ENCODE measurements at places on chromosomes 2 and 18.

GRCh38 chr2:239549711-239550255, 149.0 kb upstream of the HDAC4 start:
- DNase-seq = no peak

GRCh38 chr18:78994977-78995582, 15.5 kb downstream of the SALL3 start:
- DNase-seq = no peak

DNA sequence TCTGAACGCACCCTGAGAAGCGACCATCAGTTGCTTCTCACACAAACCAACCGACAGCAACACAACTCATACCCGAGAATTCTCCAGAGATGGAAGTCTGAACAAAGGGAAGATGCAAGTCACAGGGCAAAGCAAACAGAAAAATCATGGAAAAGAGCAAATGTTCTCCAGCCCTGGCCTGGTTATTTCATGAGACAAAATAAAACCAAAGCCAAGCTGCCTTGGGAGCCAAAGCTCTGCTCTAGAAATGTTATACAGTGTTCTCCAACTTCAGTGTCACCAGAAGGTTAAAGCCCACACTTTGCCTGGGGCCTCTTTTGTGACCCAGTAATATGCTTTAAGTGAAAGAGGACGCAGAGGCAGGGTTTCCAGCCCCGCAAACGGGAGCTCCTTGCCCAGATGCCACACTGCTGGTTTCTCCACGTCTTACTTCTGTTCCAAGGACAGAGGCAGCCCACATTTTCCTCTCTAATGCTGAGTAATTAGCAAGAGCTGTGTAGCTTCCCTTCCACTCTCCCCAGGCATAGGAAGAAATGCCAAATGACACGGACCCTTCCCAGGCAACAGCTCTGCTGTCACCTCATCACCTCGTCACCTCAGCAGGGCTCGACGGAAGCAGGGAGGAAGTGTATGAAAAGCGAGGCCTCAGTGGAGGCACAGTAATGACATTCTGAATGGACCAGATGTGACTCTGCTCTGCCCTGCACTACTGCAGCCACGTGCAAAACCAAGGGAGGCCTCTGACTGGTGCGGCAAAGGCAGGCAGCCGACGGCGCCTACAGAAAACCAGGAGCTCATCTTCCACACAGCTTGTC, 64.7 kb downstream of the FBXO15 start:
- no peak for DNase-seq

DNA sequence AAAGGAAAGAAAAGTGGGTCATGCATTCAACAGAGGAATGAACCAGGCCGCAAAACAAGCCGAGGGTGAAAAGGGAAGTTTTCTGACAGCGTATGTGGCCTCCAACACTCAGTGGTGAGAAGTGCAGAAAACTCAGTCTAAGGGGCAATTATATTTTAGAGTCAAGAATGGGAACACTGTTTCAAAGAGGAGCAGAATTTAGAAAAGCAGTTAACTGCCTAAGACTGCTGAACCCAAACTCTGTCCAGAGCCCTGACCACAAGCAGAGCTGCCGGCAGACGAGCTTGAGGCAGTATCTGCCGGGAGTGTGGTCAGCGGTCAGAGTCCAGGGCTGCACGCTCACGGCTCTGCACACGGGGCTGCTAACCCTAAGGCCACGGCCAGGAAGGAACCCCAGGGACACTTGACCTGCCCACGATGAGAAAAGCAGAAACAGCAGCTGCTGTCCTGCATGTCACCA, 347.0 kb upstream of the ID2 start:
- DNase-seq = peak; percentile 71

DNA sequence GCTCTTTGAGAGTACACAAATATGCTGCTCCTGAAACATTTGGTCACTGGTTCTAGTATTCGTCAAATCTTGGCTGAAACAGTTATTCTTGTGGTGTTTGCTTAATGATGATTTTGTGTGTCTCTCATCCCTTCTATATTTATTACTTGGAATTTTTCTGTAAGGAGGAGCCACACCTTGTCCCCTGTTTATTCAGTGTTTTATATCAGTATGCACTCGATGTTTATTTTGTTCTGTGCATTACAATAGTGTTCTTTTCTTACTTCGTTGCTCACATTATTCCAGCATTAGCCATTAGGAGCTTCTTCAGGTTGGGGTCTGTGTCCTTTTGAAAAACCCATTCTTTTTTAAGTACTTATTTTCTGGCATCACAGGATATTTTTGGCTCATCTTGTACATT, 5.1 kb upstream of the RAMP1 start:
- DNase-seq = no peak

- no peak for DNase-seq
These were observed 77.0 kb downstream of the PRKCE start for GRCh38 chr2:45728458-45728942.

- peak; percentile 59 for DNase-seq
These were observed 47.1 kb upstream of the CCDC150 start for GRCh38 chr2:196592331-196592910.

GRCh38 chr2:230016844-230017243, 51.9 kb downstream of the SLC16A14 start:
- no peak for DNase-seq

GRCh38 chr2:215031321-215031720, 107.1 kb downstream of the ABCA12 start:
- no peak for DNase-seq

DNA sequence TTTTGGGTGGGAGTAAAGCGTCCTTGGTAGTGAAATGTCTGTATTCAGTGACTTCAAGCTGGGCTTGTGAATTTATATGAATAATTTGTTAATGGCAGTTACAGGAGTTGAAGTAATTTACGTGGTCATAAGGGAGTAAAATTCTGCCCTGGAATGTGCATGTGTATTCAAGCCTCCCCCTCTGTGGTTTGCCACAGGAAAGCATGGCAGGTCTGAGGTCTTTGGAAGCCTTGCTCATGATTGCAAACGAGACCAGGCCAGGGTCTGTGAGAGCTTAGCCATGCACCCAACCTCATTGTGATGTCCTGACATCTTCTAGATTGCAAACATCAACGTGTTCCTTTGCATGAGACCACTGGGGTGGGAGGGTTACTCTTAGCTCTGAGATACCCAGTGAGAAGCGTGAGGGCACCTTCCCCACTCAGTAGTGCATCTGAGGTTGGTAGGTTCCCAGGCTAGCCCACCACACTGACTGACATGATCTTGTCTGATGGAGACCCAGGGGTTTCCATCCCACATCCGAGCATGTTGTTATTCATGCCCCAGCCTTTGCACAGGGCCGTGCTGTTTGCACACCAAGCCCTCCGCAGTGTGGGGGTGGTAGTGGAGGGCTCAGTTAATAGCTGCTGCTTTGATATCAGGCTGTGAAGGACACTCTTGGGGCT, 216.5 kb downstream of the KLHL29 start:
- no peak for DNase-seq

GRCh38 chr2:112310906-112311305, 35.5 kb downstream of the ZC3H6 start:
- DNase-seq = no peak

DNA sequence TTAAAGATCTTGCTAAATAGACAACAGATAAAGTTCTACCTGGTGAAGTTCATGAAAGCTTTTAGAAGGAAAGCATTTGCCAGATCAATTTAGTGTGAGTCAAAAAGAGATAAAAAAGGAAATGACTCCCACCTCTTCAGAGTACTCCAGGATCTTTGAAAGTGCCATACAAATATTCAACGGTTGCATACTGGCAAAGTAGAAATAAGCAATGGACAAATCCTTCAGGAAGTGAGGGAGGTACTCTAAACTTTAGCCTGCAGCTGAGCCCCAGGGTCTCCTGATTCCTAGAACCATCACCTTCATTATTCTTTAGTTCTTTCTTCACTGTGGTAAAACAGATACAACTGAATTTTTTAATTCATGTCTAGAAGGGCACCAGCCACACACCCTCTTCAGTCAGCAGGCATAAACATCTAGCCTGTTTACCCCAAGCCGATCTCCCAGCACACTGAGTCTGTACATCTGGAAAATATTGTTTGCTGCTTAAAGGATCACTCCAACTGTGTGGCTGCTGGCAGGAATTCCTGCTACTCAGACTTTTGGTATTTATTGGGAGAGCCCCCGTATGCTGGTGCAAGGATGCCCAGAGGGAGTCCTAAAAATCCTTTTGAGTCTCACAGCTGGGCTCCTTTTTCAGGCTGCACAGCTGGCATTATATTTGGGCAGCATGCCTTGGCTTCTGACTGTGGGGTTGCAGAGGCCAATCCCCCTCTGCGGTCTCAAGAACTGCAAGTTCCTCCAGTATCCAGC, 72.3 kb upstream of the SESTD1 start:
- DNase-seq = no peak

- no peak for DNase-seq
These were observed 50.5 kb downstream of the LAMA1 start for GRCh38 chr18:7066965-7067555.

DNA sequence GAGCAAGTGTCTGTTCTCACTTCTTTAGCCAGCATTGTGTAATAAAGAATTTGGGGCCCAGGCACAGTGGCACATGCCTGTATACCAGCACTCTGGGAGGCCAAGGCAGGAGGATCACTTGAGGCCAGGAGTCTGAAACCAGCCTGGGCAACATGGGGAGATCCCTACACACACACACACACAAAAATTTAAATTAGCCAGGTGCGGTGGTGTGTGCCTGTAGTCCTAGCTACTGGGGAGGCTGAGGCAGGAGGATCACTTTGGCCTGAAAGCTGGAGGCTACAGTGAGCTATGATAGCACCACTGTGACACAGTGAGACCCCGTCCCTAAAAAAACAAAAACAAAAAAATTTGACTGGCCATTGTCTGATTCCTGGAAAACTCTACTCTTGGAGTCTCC, 8.3 kb downstream of the REV1 start:
- DNase-seq = no peak

DNA sequence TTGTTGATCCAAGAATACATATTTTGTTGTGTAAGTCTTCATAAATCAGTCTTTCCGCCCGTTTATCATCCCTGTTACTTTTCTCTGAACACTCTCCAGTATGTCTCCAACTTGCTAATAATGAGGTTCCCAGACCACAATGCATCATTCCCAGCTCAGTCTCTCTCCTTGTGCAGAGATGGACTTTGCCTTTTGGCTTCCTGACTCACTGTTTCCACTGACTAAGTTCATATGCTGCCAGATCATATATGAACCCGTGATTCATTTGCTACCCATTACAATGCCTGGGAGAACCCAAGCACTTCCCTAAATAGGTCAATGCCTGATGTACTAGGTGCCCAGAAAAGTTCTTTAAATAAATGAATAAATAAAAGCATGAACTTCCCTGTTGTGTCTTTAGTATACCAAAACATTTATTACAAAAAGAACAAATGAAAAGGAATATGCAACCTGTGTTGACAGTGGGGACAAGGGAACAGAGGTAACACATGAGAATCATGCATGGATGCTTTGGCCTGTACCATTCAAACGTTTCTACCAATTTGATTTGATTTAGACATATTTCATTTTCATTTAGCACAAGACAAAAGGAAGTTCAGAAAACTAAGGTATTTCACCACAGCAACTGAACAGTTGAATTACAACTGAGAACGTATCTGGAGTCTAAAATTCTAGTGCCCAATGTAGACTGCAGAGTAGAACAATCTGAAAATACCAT, 215.4 kb upstream of the HNRNPA3 start:
- DNase-seq = no peak

DNA sequence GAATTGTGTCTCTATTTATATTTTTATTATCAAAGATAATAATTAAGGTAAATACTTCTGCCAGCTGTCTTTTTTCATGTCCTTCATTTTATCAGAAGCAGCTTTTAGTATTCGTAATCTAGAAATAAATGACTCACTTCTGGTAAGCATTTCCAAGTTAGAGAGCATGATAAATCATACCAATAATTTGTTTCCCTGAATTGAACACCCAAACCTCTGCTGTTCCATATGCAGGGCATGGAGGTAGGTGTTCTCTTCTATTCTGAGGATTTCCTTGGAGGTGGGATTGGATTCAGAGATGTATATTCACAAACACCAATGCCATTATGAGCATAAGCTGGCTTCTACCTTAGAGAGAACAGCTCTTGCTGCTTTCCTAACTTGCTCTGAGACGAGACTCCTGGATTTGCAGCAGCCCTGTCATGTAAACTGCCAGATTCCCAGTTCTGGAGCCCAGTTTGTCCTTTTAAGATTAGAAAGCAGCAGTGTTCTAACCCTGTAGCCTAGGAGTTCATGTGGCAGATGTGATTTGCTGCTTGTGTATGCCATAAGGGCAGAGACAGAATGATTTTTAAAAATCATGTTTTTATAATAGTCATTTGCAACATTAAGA, 47.5 kb downstream of the SKA1 start:
- no peak for DNase-seq

- DNase-seq = peak; percentile 34
These were observed 114.1 kb downstream of the ZNF516 start for GRCh38 chr18:76380791-76381405.

DNA sequence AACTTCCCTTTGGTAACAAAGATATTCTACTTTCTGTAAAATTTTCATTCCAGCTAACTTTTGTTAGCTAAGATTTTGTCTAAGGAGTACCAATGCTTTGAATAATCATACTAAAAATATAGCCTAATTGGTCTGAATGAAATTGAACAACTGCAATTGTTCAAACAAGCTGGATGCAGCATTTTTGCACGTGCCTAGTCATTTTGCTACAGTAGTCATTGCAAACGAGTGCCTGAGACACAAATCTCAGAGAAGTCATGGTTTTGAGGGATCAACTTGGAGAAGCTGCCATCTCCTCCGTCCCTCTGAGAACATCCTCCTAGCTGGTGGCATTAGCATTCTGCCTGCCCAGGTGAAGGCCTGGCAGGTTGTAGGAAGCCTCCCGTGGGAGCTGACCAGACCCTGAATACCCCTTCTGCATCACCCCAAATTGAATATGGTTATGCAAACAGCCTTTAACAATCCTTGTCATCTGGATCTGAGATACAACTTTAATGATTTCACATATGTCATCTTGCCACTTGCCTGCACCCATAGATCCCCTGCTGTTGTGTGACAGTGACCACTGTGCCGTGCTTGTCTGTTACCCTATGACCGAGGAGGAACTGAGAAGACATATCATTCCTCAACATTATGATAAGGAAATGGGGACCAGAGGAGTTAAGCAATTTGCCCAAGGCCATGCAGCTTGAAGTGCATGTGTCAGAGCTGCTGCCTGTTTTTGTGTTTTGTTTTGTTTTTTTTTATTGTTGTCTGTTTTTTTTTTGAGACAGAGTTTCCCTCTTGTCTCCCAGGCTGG, 29.1 kb upstream of the MGAT4A start:
- DNase-seq = no peak

DNA sequence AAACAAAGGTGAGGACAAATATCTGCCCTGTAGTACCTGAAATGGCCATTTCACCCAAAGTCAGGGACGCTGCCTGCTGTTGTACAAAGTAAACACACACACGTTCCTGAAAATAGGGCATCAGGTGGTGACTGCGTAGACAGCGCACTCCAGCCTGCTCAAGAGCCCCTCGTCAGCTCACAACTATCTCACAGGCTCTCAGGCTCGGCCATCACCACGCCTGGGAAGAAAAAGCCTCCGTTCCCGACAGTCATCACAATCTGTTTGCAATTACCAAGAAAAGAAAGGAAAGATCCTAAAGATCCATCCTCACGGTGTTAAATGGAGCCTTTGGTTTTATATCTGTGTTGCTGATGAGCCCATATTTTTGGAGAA, 230.2 kb downstream of the ZNF516 start:
- DNase-seq = no peak

- no peak for DNase-seq
These were observed 257.3 kb upstream of the CXCR4 start for GRCh38 chr2:136375017-136375901.

Measured in left lobe of liver (tissue), 2 donors.